ENCODE measurements at places on chromosomes 7 and 10. TPM values are rescaled to one million over a fixed set of nuclear protein-coding genes. Genes with fewer than 3 reads are reported as not detected.

GRCh38 chr10:126301701-126302475 is 86.4 kb downstream of the ADAM12 start:
- no peaks in the 10 kb centered on the region for H3K36me3 ChIP-seq
- H3K4me1 ChIP-seq = no peaks in the 10 kb centered on the region
- H3K27me3 ChIP-seq = no peaks in the 10 kb centered on the region
- H3K27ac ChIP-seq = no peak overlapping the region
- no peak for DNase-seq
- H3K4me3 ChIP-seq = no peak overlapping the region

- no peaks in the 10 kb centered on the region for H3K27me3 ChIP-seq
- DNase-seq = no peak
- no peaks in the 10 kb centered on the region for H3K36me3 ChIP-seq
- no peak overlapping the region for H3K4me3 ChIP-seq
- H3K27ac ChIP-seq = peak overlapping the region; percentile 33
Observed at GRCh38 chr10:80462299-80462980, 8.3 kb downstream of the TSPAN14 start.

- no peaks in the 10 kb centered on the region for H3K27me3 ChIP-seq
- H3K36me3 ChIP-seq = no peaks in the 10 kb centered on the region
- H3K4me1 ChIP-seq = no peaks in the 10 kb centered on the region
- no peak overlapping the region for H3K4me3 ChIP-seq
- DNase-seq = no peak
Observed at GRCh38 chr10:12852687-12853086, 148.8 kb downstream of the CCDC3 start.

GRCh38 chr10:121406823-121407545 is 191.3 kb downstream of the FGFR2 start:
- DNase-seq = no peak
- H3K4me1 ChIP-seq = no peaks in the 10 kb centered on the region

ZNRF2 gene
- 12.8 TPM for total RNA-seq

DNA sequence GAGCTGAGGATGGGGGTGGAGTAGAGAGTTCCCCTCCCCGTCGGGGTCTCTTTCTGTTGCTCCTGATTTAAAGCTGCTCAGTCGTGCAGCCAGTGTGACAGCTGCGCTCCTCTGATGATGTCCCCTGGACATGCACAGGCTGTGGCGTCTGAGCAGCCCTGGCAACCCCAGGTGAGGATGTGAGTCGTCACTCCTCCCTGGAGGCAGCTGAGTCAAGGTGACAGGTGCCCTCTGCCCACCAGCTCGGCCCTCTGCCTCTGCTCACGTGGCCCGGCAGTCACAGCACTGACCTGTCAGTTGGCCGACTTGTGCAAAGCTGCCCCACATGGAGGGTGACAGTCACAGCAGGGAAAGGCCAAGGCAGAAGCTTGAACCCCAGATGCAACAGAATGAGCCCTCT is 33.9 kb downstream of the ANXA8 start:
- no peak for DNase-seq
- no peak overlapping the region for H3K27ac ChIP-seq
- no peaks in the 10 kb centered on the region for H3K27me3 ChIP-seq
- H3K4me1 ChIP-seq = peaks cover 48% of the 10 kb centered on the region
- no peak overlapping the region for H3K4me3 ChIP-seq
- H3K36me3 ChIP-seq = no peaks in the 10 kb centered on the region

Data from thymus (tissue), 14 donors.